ENCODE measurements at places on chromosomes 16 and 17.

- no peak for DNase-seq
These were observed 31.4 kb downstream of the LIG3 start for GRCh38 chr17:35011671-35012216.

- DNase-seq, result no peak
These were observed 688 bp downstream of the FBRS start for GRCh38 chr16:30658731-30659506.

GRCh38 chr16:61842666-61843065 lies 193.6 kb downstream of the CDH8 start:
- no peak for DNase-seq

- DNase-seq, result no peak
These were observed 51.8 kb upstream of the AKAP1 start for GRCh38 chr17:57033296-57033695.

DNA sequence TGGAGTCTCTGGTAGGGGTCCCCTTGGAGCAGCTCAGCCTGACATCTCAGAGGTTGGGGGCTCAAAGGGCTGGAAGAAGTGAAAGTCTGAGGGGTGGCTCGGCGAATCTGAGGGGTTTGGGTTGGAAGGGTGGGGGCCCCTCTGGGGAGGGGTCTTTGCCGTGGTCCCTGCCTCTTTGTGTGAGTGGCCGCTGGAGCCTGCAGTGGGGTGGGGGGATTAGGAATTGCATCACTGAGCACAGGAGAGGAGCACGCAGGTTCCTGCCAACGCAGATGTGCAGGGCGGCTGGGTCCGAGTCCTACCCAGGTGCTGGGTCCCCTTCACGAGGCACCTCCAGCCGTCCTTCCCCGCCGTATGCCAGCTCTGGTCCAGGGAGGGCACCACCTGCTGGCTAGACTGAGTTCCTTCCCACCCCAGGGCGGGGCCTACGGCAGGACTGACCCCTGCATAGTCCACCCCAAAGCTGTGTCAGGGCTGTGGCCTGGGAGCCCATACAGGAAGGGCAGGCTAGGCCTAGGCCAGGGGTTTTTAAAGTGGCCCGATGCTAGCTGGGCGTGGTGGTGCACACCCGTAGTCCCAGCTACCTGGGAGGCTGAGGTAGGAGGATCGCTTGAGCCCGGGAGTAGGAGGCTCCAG lies 9.9 kb downstream of the FMNL1 start:
- peak; percentile 39 for DNase-seq

DNA sequence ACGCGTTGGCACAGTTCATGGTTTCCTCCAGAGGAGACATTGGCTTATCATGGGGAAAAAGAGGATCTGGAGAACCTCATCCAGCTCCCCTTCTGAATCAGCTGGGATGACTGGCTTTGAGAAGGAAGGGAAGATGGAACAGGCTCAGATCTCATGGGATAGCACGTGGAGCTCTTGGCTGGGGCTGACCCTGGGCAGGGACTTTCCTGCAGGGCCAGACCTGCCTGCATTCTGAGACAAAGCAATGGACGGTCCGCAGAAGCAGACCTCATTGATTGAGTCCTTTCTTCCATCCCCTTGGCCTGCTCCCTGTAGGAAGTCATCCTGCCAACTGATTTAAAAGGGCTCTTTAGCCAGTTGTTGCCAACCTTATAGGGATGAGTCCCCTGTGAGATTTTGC lies 26.2 kb downstream of the PLCD3 start:
- DNase-seq, result no peak

DNA sequence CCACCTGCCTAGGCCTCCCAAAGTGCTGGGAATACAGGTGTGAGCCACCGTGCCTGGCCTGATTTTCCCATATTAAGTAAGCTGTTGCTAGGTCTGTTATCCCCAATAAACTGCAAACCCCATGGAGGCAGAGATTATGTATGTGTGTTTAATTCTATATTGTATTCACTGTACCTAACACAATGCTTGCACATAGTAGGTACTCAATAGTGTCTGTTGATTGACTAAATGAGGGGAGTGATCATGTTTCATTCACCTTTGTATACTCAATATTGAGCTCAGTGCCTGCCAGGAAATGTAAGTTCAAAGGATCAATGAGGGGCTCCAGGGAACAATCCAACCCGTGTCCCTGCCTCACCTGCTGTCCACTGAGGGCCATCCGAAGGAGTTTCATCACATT lies 14.6 kb upstream of the GGA2 start:
- no peak for DNase-seq

GRCh38 chr16:3999479-4000325 lies 116.5 kb downstream of the ADCY9 start:
- DNase-seq, result peak; percentile 10

DNA sequence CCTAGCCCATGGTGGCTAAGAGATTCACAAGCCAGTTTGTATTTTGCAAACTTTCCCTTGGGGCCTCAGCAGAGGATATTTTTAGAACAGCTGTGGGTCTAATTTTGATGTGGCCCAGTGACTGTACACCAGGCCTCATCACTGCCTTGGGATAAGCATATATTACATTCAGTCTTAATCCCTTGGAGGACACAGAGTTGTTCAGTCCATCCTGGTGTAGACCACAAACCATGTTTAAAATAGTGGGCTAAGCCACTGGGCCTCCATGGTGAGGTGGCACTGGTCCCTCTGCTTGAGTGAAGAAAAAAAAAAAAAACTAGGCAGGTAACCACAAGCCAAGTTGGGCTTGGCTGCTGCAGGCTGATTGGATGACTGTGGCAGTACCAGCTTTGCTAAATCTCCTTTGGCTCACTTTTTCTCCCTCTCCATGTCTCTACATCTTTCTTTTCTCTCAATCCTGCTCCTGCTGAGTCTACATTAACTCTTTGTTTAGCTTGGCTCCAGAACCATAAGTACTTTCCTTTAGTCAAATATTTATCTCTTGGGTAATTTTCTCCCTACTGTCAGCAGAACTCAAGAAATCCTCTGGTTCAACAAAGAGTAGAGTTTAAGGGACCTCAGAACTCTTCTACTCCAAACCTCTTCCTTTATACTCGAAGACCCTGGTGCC lies 120.0 kb upstream of the TBX2 start:
- DNase-seq, result no peak

DNA sequence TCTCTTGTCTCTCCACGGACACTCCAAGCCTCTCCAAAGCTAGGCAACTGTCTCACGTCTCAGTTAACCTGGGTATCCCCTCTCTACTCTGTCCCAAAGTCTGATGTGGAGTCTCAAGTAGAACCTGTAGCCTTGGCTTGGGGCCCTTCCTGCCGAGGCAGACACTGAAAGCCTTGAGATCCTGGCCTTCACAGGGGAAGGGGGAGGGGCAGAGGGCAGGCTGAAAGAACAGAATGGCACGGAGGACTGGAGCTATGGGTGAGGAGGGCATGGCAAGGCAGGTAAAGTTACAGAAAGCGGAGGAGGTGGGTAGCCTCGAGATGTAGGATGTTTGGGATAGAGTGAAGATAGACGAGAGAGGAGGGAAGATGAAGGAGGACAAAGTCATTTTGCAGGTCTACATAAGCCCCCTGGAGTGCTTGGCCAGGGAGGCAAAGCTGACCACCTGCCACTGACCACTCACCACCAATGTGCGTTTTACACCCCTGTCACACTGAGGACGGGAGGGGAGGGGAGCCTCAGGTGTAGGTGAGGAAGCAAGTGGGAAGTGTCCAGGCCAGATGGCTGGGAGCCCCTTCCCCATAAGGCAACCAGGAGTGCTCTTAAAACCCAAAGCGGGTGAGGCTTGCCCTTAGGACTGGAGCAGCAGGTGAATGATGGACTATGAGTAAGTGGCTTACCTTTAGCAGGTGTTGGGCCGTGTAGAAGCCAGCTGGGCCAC lies 1.3 kb downstream of the FDXR start:
- DNase-seq, result no peak

GRCh38 chr17:82985428-82985805 lies 94.0 kb upstream of the METRNL start:
- DNase-seq, result no peak

DNA sequence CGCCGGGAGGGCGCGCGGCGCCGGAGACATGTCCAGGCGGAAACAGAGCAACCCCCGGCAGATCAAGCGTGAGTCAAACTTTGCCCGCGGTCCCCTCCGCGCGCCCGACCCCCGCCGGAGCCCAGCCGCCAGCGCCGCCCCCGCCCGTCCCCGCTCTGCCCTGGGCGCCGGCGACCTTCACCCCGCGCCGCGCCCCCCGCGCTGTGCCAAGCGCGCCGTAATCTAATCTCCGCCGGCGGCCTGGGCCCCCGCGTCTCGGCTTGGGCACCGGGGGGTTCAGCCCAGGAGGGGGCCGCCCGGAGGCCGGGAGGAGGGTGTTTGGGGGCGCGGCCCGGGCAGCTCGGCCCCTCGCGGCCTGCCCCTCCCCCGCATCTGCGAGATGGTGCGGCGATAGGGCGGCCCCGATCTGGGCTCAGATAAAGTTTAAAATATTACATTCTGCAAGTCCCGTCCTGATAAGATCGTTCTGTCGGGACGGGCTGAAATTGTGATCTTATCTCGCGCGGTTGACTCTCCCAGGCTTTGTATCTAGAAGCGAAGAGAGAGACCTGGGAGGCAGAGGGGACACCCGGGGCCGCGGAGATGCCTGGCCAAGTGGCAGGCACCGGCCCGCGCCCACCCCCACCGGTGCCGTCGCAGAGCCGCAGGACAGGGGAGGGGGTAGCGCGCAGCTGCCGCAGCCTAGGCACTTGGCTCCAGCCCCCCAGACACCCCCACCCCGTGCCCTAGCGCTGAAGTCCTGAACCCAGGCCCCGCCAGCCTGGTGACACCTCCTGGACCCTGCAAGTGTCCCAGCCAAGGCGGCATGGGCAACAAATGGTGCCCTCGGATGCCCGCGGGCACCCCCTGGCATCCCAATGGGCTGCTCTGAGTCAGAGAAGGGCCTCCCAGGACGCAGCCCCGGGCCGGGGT lies 787 bp downstream of the ZFPM1 start:
- peak; percentile 52 for DNase-seq

- no peak for DNase-seq
These were observed 2.0 kb downstream of the CLDN6 start for GRCh38 chr16:3015865-3016521.

DNA sequence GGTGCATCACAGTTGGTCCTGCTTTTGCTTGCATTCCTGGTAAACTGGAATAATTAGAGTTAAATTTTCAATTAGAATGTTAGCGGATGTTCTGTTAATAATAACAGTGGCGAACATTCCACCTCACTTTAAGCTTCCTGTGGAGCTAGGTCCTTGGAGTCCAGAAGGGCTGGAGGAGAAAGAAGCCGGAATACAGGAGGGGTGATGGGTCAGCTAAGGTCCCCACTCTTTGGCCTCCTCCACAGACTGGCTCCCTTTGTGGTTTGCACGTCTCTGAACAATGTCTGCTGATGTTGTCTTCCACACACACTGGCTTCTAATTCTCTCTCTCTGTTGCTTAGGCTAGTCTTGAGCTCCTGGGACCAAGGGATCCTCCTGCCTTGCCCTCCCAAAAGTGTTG lies 35.0 kb upstream of the ETV4 start:
- no peak for DNase-seq

DNA sequence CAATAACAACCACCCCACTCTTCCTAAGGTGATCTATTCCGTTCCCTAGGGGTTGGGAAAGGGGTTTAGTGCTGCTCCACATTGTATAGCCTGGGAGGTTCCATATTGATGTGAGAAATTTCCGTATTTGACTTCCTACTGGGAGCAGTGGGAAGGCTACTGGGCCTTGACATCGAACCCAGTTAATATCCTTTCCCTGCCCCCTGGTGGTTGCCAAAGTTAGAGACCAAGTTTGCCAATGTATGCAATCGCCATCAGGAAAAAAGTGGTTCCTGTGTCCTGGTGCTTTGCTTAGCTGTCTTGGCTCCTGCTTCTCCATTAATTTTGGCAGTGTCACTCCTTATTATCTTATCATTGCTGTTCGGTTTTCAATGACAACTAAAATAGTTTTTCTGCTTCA lies 914.9 kb downstream of the KCNJ2 start:
- no peak for DNase-seq

DNA sequence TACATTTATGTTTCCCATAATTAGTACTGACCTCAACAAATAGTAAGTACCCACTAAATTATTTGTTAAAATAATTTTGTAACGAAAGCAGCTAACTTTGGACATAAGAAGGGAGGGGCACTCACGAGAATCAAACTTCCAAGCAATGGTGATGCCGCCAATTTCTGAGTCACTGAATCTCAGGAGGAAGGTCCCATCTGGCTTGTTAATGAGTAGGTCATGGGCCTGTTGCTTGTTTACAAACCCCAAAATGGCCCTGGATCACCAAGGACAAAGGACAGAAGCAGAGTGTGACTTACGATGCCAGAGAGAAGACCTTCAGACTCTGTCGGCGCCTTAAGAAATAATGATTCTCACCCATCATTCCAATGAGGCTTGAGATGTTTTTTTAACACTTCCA lies 15.8 kb upstream of the GHDC start:
- no peak for DNase-seq

GRCh38 chr16:87548046-87548445 lies 54.3 kb upstream of the JPH3 start:
- DNase-seq, result no peak

DNA sequence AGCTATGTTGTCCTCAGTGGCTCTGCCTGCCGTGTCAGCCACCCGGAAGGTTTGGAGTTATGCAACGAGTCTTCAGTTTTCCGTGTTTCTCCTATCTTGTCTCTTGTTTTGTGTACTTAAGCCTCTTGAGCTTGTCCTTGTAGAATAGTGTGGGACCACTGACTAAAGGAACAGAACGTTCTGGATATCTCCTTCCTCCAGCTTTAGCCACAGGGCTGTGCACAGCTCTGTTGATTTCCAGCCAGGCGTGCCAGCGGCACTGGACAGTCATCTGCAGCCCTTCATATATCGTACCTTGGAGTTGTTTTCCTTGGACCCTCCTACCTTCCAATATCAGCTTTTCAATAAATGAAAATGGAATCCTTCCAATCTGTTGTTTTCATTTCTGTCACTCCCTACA lies 39.8 kb downstream of the TMEM11 start:
- no peak for DNase-seq

DNA sequence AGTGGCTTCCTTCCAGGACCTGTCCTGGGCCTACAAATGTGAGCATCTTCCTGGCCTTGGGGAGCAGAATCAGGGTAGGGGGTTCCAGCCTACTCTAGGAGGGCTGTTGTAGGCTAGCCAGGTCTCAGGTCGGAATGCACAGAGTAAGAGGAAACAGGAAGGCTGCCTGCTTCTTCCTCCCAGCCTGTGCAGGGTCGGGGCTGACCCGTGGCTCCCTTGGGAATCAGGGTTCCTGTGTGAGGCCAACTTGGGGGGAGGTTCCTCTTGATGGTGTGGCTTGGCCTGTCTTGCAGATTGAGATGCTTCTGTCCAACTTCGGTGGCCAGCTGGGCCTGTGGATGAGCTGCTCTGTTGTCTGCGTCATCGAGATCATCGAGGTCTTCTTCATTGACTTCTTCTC lies 32.3 kb downstream of the SCNN1G start:
- no peak for DNase-seq

GRCh38 chr17:44137891-44138709 lies 3.6 kb upstream of the HROB start:
- DNase-seq, result peak; percentile 47

GRCh38 chr16:68752602-68753001 lies 15.5 kb downstream of the CDH1 start:
- DNase-seq, result peak; percentile 37

GRCh38 chr16:70548936-70549335 lies 25.3 kb downstream of the SF3B3 start:
- no peak for DNase-seq

- DNase-seq, result no peak
These were observed 387 bp upstream of the STARD3 start for GRCh38 chr17:39636587-39636926.

- DNase-seq, result no peak
These were observed 222.2 kb upstream of the CPHXL start for GRCh38 chr16:75948441-75948840.
